Activated CD4-positive, alpha-beta T cell treated with anti-CD3 and anti-CD28 coated beads, Interleukin-2, amount 50 U/mL, for 4 hours (primary cell): ENCODE measurements at places on chromosomes 7 and 10.
A peak's percentile ranks its signal among the peaks of the same experiment; 100 is the strongest.

DNA sequence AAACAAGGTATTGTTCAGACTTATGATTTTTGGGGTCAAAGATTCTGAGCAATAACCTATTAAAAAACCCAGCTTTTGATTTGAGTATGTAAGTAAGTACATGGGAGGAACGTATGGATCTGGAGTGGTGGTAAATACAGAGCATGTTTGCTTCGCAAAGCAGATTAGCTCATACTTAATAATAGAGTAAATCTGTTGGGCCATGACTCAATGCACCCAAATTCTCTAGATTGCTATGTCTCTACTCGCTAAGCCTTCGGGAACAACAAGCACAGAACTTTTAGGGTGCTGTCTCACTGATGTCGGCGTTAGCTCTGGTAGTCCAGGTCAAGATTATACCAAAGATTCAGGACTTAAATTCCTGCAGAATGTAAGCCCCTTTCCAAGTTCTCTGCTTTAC is 807 bp upstream of the MINPP1 start:
- no peak for DNase-seq

DNA sequence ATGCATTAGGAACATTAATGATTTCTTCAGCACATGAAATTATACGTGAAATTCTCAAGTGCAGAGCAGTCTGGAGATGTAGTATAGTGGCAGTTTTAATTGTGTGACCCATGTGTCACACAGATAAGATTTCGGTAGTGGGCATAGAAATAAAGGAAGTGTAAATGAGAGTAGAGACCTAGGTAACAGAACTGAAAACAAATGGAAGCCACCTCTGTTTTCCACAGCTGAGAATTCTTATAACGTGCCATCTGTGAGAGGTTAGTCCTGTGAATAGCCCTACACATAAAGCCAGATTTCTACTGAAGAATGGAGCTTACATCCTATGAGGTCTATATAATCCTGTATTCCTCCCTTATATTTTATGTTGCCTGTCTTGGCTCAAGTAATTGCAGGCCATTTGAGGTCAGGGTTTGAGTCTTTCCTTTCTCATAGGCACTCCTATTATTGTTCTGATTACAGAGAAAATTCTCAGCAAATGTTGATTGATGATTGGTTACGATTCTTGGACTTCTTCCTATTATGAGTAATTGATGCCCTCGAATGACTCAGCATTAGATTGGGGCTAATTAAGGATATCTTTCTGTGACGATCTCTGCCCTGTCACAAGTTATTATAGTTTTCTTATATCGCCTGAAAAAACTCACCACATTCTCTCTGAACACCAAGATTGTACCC is 258.2 kb downstream of the KIF20B start:
- no peak for DNase-seq

- no peak for DNase-seq
Observed at GRCh38 chr10:119893074-119893473, 544 bp downstream of the SEC23IP start.

DNA sequence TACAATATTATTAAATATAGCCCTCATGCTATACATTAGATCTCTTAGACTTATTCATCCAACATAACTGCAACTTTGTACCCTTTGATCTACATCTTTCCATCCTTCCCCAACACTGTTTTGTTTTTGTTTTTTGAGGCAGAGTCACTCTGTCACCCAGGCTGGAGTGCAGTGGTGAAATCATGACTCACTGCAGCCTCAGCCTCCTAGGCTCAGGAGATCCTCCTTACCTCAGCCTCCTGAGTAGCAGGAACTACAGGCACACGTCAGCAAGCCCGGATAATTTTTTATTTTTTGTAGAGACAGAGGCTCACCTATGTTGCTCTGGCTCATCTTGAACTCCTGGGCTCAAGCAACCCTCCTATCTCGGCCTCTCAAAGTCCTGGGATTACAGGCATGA is 53.3 kb downstream of the NT5C2 start:
- no peak for DNase-seq

DNA sequence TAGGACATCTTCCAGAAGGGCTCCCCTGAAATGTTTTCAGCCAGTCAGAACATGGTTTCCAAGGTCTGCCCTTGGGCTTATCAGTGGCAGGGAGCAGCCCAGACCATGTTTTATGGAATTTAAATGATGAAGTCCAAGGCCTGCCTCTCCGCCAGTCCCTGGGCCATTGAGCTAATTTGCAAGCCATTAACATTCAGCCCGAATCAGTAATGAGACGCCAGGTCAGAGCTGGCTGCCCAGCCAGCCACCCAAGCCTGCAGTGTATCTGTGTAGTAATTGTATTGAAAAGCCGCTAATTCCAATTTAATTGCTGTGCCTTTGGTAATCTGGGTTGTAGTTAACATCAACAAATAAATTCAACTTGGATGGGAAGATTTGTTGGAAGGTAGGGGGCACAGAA is 131.4 kb downstream of the PAXIP1 start:
- DNase-seq: no peak

DNA sequence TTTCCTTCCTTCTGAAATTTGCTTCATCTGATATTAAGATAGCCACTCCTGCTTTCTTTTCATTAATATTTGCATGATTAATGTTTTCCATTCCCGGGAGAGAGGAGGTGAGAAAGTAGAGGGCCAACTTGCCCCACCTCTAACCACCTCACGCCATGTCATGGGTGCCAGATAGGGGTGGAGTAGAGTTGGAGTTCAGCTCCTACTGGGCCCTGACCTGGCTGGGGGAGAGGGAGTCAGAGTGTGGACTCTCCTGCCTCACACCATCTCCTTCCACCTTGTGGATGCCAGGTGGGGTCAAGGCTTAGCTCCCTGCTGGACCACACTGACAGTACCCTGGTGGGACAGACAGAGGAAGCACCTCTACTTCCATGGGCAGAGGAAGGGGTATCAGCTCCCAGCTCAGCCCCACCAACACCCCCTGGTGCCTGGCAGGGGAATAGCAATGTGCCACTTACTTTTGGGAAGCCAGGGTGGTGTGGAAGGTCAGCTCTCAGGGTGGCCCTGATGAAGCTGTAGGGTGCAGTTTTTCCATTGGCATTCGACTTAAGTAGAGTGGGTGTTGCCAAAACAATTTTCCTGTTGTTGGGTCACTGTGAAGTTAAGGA is 28.0 kb downstream of the CHST12 start:
- DNase-seq: peak; percentile 21

DNA sequence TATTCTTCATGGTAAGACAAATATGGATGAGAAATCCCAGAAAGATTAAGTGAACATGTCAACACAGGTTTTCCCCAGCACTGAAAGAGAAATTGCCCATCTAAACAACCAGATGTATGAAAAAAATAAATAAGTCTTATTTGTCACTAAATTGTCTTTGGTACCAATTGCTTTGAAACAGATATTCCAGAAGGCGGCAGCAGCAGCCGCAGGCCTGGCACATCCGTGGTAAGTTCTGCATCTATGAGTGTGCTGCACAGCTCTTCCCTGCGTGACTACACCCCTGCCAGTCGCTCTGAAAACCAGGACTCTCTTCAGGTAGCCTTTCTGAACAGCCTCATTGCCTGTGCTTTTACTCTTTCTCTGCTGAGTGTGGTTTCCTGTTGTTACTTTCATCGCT is 49.7 kb upstream of the GATAD1 start:
- no peak for DNase-seq

GRCh38 chr10:97211229-97211628 is 25.5 kb upstream of the SLIT1 start:
- no peak for DNase-seq
